ENCODE measurements at places on chromosomes 16 and 17. TPM values are rescaled to one million over a fixed set of nuclear protein-coding genes. Genes with fewer than 3 reads are reported as not detected.

GRCh38 chr17:50059256-50059655 lies 3.3 kb downstream of the ITGA3 start:
- no peak for DNase-seq

DNA sequence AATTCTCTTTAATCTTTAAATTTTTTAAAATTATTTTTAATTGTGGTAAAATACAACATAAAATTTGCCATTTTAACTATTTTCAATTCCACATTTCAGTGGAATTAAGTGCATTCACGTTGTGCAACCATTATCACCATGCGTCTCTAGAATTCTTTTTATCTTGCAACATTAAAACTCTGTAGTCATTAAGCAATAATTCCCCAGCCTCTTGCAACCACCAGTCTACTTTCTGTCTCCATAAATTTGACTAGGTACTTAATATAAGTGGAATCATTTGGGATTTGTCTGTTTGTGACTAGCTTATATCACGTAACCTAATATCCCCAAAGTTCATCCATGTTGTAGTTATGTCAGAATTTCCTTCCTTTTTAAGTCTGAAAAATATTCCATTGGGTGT lies 79.1 kb downstream of the TAOK1 start:
- no peak for DNase-seq

The CD300LF gene
- not detected for total RNA-seq

DNA sequence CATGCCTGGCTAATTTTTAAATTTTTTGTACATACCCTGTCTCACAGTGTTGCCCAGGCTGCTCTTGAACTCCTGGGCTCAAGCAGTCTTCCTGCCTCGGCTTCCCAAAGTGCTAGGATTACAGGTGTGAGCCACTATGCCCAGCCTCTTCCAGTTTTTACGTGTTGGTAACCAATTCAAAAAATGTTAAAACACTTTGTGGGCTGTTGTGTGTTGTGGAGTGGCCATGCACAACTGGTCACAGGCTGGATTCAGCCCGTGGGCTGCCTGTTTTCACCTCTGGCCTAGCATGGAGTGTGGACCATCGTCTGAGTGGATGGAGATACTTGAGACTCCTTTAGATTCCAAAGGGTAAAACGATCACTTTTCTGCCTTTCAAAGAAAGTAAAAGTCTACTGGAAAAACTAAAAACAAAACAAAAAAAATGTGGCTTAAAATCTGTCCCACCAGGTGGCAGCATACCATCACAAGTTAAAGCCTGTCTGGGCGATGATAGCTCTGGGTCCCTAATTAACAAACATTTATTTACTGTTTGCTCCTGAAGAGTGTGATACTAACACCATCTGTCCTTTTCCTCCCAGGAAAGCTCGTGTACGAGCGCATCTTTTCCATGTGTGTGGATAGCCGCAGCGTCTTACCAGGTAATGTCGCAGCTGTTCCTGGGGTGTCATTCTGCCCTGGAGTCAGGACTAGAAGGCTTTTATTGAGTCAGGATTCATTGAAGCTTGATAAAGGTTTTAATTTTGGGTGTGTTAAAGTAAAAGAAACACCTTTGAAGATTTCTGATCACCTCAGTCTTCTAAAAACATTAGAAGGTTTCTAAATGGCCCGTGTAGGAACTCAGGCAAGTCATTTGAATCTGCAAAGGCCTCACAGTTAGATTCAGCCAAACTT lies 45.8 kb downstream of the VPS35L start:
- peak; percentile 54 for DNase-seq

DNA sequence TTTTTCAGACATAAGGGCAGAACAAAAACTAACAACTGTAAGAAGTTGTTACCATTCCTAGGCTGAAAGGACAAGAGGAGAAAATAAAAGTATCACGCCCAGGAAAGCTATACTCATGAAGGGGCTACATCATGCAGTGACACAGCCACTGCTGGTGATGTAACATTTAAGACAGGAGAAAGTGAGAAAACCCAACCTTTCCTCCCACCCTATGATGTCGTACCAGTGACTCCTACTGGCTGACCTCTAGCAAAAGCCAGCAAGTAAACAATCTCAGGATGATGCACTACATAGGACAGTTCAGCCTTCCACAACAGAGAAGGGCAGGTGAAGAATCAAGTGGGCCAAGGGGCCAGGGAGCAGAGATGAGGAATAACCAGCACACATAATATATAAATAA lies 14.0 kb upstream of the OR1E2 start:
- no peak for DNase-seq

DNA sequence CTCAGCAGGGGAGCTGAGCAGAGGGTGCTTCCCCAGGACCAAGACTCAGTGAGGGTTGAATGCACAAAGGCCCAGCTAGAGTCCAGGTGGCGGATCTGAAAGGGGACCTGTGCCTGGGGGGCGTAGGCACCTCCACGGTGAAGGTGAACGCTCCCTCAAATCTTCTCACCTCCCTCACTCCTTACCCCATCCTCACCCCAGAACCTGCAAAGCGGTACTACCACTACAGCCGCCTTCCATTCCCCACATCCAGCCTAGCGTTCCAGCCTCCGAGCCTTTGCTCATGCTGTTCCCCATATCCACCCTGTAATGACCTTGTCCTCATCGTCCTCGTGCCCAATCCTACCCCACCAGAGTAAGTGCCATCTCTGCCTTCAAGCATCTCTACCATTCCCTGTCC lies 30.6 kb downstream of the TRPV3 start:
- no peak for DNase-seq

- DNase-seq: no peak
Measured at GRCh38 chr16:75038036-75038858, 39.4 kb downstream of the ZNRF1 start.

DNA sequence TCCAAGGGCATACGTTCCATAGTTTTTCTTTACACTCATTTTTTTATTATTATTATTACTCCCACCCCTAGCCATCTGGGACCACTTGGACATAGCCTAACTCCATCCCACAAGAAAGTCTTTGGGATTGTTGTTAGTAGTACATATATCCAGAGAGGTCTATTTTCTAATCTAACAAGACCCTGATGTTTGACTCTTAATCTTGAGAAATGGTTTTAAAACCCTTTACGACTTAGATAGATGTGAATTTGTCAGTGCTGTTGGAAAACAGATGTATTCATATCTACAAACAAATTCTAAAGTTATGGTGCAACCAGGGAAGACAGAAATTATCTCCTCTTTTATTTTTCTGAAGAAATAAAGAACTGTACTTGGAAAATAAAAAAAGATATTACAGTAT lies 197.8 kb downstream of the CDH11 start:
- DNase-seq: no peak

GRCh38 chr17:79608624-79608959 lies 2.3 kb downstream of the RBFOX3 start:
- no peak for DNase-seq

GRCh38 chr17:39629898-39630297 lies 3.1 kb downstream of the PPP1R1B start:
- no peak for DNase-seq

The SMIM5 gene
- total RNA-seq: 0.31 TPM

DNA sequence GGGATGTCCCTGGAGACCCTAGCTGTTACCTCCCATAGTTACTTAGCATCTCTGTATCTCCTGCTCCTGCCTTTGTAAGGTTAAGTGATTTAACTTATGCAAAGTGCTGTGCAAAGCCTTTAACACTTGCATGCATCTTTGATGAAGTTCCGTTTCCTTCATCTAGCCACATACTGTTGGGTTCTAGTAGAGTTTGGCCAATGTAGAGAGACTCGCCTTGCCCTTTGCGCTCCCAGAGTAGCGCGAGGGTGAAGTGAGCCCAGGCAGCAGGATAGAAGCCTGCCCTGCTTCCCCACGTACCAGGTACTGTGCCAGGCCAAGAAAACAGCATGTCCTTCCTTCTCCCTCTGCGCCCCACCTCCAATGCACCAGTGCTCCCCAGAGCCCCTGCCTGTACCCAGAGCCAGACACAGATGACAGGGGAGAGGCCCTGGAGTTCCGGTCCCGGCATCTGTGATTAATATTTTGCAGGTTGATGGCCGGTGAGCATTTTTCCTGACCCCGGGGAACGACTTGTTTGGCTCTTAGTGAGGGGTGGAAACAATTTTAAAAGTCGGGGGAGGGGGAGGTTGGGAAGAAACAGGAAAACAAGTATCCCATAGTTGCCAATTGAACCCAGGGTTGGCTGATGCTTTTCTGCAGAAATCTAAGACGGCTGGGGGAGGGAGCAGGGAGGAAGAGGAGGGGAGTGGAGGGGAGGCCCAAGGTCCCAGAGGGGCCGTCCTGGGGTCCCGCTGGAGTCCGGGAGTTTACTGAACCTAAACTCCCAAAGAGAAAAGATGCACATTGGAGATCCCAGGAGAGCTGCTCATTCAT lies 13.1 kb upstream of the CDC42EP4 start:
- no peak for DNase-seq

GRCh38 chr16:23640615-23640930 lies 537 bp downstream of the PALB2 start:
- peak; percentile 30 for DNase-seq

DNA sequence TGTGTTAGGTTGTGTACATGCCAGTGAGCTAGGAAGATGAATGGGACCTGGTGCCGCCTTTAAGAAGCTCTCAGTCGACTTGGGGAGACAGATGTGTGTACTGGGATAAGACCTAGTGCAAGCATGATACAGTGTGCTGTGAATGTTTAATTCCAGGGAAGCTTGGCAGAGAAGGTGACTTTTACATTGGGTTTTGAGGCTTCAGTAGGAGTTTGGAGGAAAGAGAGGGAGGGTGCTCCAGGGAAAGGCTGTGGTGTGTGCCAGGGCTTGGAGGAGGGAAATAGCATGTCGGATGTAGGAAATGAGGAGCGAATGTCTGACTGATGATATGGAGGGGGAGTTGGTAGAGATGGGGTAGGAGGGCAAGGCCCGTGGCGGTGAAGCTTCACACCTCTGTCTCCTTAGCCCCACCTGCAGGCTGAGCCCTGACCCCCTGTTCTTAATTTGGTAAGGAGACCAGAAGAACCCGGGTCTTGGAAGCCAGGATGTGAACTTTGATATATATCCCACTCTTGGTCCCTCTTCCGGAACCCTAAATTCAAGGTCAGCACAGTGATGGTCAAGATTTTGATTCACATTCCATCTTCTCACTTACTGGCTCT lies 76.6 kb downstream of the PLCG2 start:
- DNase-seq: no peak

DNA sequence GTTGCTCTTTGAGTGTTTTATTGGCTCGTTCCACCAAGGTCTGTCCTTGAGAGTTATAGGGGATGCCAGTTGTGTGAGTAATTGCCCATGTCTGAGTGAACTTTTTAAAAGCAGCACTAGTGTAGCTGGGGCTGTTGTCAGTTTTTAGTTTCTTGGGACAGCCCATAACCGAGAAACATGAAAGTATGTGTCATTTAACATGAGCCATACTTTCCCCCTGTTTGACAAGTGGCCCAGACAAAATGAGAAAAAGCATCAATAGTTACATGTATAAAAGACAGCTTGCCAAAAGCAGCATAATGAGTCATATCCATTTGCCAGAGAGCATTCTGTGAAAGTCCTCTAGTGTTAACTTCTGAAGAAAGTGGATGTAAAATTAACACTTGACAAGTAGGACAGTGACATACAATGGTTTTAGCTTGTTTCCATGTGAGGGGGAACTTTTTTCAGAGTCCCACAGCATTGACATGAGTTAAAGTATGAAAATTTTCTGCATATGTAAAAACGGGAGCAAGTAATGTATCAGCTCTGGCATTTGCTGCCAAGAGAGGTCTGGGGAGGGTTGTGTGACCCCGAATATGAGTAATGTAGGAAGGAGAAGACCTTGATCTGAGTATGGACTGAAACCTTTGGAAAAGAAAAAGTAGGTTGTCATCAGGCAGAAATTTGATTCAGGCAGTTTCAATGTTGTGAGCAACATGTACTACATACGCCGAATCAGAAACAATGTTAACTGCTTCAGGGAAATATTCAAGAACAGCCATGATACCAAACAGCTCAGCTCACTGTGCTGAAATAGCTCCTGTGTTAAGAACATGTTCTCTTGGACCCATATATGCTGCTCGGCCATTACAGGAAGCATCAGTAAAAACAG lies 56.8 kb upstream of the ARL4D start:
- no peak for DNase-seq

The PDE6G gene
- 80.3 TPM for total RNA-seq

The CA10 gene
- not detected for total RNA-seq
